ENCODE measurements at places on chromosomes 1 and 21.

DNA sequence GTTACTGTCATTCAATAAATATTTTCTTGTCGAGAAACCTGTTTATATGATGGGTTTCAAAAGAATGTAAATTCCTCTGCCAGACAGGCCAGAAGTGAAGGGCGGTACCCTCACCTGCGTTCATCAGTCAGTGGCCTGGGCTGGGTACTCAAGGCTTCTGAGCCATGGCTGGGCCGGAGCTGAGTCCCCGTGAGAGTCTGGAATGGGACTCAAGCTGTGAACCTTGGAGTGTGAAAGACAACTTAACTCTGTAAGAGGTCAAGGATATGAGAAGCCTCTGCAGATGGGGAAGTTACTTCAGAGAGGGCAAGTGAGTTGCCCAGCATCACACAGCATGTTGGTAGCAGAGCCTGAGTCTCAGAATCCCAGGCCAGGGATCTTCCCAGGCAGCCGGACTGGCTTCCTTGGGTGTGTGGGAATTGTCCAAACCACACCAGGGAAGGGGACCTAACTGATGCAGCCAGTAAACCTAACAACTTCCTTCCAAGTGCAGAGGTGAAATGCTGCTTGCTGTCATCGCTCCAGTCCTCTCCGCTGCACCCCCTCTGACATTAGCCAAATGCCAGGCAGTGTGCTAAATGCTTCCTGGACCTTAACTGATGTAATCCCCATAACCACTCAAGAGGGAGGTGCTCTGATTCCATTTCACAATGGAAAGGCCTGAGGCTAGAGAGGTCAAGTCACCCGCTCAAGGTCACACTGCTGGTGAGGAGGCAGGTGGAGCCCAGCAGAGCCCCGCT, 4.8 kb downstream of the DISP3 start:
- no peak for DNase-seq

DNA sequence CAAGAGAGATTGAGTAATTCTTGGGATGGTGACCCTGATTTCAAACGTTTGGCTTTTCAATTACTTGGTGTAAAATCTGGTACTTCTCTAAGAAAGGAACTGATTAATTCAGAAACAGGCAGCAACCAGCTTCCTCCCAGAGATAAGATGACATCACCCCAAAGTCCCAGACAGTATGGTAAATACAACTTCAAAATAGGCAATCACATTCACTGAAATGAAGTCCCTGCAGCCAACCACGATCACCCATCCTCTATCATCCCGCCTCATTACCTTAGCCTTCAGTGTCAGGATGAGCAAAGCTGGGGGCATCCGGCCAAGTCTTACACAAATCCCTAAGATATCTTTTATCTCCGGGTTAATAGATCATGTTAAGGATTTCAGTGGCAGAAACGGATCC, 26.4 kb upstream of the RUNX1 start:
- no peak for DNase-seq

GRCh38 chr1:76546354-76546933, 320.8 kb upstream of the ST6GALNAC5 start:
- DNase-seq = peak; percentile 52

- peak; percentile 87 for DNase-seq
Observed at GRCh38 chr1:78553859-78554258, 63.1 kb downstream of the PTGFR start.

- DNase-seq = no peak
Observed at GRCh38 chr1:169624122-169624521, 5.8 kb downstream of the SELP start.

DNA sequence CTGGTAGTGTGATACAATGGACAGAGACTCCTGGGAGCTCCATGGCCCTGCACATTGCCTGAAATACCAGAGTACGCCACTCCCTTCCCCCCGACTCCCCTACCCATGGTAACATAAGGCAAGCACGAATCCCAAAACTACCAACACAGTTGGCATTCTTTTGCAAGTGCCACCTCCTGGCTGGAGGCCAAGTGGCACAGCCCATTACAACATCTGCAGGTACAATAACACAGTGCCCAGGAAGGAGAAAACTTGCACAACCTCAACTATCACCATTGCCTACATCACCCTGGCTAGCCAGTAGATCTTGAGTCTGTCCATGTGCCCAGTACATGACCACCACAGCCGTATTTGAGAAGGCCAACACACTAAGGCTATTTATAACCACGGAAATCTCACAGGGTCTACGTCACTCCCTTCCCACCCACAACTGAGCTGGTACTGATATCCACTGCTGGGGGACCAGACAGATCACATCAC, 11.7 kb downstream of the ADAMTS1 start:
- DNase-seq = no peak

DNA sequence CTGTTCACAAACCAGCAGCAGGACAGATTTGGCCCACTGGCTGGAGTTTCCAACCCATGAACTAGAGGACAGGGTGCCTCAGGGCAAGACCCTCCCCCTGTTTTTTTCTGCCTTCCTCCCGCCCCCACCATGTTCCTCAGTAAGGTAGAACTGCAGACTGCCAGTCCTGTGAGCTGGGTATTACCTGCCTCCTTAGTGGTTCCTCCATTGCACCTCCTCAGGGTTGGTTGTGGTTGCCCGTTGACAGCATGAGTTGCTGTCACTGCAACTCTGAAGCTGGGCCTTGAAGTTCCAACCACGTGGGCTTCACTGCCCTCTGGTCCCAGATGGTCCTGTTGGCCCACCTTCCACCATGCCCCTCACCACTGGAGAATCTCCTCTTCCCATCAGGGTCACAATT, 28.8 kb downstream of the TENT5C start:
- DNase-seq = no peak
